Activated CD4-positive, alpha-beta T cell treated with anti-CD3 and anti-CD28 coated beads for 24 hours (primary cell): ENCODE measurements at places on chromosomes 1 and 21.

DNA sequence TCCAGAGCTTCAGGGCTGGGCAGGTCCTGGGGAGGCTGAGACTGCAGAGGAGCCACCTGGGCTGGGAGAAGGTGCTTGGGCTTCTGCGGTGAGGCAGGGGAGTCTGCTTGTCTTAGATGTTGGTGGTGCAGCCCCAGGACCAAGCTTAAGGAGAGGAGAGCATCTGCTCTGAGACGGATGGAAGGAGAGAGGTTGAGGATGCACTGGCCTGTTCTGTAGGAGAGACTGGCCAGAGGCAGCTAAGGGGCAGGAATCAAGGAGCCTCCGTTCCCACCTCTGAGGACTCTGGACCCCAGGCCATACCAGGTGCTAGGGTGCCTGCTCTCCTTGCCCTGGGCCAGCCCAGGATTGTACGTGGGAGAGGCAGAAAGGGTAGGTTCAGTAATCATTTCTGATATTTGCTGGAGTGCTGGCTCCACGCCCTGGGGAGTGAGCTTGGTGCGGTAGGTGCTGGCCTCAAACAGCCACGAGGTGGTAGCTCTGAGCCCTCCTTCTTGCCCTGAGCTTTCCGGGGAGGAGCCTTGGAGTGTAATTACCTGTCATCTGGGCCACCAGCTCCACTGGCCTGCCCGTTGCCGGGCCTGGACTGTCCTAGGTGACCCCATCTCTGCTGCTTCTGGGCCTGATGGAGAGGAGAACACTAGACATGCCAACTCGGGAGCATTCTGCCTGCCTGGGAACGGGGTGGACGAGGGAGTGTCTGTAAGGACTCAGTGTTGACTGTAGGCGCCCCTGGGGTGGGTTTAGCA, 9.3 kb downstream of the MYBPH start:
- DNase-seq: no peak

GRCh38 chr21:36656138-36656537, 42.8 kb upstream of the SIM2 start:
- DNase-seq: no peak

DNA sequence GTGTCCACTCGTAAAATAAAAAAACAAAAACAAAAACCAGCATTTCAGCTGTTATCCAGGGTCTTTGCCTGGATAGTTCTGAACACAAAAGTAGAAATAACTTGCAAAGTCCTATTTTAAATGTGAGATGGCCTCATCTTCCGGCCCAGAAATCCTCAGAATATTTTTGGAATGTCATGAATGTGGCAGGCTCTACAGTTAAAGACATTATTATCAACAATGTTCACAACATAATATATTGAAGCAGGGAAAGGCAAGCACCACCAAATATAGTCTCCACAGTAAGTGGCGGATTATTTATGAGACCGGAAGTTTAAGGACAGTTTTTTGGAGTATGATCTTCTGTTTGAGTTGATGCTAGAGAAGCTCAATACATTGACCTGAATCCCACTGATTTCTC, 1.2 kb upstream of the C1orf198 start:
- DNase-seq: no peak

DNA sequence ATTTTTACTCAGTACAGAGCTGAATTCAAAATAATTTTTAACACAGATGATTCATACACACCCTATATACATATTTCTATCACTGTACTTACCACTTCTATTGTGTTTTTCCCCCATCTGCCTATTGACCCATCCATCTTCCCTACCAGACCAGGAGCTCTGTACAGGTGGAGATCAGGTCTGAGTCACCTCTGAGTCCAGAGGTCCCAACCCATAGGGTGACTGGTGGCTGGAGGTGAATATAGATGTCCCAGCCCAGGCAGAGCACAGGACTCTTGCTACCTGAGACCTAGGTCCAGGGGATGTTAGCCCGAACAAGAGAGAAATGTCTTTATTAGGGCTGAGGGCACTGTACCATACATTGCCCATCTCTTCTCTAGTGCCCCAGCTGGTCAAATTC, 54.8 kb downstream of the DMAP1 start:
- no peak for DNase-seq

GRCh38 chr1:93958726-93959100, 49.5 kb upstream of the GCLM start:
- no peak for DNase-seq

- DNase-seq: no peak
These were observed 10.2 kb downstream of the TRAF3IP3 start for GRCh38 chr1:209766051-209766450.

DNA sequence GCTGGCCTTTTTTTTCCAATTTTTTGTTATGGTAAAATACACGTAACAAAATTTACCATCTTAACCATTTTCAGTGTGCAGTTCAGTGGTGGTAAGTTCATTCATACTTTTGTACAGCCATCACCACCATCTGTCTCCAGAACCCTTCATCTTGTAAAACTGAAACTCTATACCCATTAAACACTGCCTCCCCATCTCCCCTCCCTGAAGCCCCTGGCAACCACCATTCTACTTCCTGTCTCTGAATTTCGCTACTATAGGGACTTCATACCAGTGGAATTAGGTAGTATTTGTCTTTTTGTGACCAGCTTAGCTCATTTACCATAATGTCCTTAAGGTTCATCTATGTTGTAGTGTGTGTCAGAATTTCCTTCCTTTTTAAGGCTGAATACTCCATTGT, 8.7 kb downstream of the PKNOX1 start:
- no peak for DNase-seq

DNA sequence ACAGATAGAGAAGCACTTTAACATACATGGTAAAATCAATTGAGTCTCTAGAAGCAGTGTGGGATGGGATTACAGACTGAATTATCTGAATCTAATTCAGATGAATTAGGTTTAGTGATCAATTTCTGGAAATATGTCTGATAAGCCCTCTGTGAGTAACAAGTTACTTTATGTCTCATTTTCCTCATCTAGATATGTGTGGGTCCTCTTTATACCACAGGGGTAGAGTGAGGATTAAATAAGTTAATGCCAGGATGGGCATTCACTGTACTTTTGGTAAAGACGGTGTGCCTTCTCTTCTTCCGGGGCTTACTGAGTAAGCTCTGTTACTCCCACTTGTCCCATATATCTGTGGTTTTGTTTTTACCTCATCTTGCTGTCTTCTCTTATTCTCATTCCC, 225.8 kb downstream of the RYR2 start:
- DNase-seq: no peak

GRCh38 chr1:22311461-22311860, 140.2 kb upstream of the ZBTB40 start:
- no peak for DNase-seq

- DNase-seq: no peak
These were observed 71.2 kb upstream of the HMGB4 start for GRCh38 chr1:33792651-33793050.

GRCh38 chr1:43220905-43221778, 48.6 kb upstream of the TMEM125 start:
- DNase-seq: no peak

- no peak for DNase-seq
These were observed 74.7 kb downstream of the RUNX1 start for GRCh38 chr21:34974162-34974981.

DNA sequence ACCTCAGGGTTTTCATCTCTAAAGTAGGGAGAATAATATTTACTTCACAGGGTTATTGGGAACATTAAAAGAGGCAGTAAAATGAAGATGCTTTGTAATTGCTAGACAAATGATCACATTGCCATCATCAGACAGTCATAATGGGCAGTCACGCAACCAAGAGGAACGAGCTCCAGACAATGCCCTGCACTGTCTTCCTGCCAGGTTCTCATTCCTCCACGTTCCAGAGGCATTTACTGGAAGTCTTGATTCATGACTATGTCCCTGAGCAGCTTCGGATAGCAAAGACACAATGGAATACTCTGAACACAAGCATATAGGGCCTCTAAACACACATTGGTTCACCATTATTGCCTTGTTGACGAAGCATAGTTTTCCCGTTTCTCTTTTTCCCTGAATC, 389.7 kb downstream of the NTNG1 start:
- DNase-seq: no peak

DNA sequence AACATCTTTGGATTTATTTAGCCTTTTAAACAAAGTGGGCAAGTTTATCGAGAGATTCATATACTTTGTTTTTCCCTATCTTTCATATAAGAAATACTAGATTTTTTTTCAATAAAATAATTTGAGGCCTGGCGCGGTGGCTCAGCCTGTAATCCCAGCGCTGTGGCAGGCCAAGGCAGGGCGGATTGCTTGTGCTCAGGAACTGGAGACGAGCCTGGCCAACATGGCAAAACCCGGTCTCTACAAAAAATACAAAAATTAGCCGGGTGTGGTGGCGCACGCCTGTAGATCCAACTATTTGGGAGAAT, 1.6 kb upstream of the CDC14A start:
- DNase-seq: no peak

DNA sequence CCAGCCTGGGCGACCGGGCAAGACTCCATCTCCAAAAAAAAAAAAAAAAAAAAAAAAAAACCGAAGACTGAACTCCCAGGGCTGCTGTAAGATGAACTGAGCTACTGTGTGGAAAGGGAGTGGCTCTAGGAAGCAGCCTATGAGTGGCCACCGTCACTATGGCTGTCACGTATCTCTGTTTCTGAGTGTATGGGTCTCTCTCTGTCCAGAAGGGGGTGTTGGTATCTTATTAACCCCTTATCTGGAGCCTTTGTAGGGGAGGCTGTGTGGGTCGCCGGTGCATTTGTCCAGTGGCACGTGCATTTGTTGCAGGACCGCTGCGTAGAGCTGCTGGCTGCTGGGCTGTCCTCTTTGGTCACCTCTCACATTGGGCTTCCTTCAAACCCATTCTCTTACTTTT, 326.6 kb downstream of the CAMTA1 start:
- DNase-seq: no peak

- DNase-seq: no peak
These were observed 334 bp downstream of the CTH start for GRCh38 chr1:70411360-70411844.

DNA sequence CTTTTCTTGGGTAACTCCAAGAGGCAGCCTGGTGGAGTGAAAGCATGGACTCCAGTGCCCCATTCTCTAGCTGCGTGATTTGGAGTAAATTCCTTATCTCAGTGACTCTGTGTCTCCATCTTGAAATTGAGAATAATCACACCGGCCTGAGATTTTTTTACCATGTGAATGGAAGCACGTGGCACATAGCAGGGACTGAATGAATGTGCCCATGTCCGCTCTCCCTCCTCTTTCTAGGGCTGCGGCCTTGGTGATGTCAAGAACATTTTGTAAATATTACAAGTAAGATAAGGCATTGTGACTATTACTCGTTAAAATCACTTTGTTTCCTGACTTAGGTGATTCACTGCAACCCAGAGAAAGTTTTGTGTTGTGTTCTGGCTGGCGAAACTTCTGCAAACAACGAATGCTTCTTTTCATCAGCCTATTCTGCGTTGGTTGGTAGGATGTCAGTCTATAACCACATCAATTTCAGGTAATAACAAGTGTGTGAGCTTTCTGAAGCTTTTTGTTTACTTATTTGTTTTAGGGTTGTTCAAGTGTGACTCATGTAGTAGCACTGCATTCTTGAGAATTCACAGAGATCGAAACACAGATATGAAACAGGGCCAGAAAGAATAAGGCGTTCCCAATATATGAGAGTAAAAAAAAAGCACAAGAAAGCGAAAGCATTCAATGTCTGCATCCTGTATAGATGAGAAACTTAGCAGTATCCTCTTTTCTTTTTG, 135.7 kb upstream of the SLC45A1 start:
- no peak for DNase-seq
